ENCODE measurements at places on chromosomes 2 and 18.

DNA sequence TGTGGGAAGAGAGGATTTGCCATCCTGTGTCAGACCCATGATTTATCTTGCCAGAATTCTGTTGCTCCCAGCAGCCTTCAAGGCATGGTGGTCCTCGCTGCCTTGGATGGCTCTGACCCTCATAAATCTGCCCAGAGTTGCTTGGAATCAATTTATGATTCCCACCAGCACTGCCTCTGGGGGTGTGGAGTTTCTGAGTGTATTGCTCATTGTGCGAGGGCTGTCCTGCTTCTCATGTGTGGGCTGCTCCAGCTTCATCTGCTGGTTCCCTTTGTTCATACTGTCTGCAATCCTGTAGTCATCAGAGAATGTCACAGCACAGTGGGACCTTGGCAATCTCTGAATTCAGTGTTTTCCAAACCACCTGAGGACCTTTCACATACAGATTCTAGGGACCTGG, 139.8 kb downstream of the CLIP4 start:
- no peak for DNase-seq

GRCh38 chr18:79518028-79518682, 122.4 kb downstream of the NFATC1 start:
- DNase-seq = no peak

DNA sequence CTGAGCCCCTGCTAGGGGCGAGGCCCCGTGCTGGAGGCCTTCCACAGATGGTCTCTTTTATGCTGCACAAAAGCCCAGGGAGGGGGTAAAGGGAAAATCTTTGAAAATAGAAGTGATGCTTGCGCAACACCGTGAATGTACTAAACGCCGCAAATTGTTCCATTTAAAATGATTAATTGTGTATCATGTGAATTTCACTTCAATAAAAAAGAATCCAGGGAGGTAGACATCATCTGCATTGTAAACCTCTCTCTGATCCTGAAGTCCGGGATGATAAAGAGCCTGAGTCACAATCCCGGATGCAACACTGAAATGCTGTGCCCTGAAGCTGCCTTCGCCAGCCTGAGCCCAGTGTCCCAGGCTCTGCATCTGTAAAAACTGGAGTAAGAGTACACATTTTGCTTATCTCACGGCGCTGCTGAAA, 107.7 kb upstream of the PPP1CB start:
- DNase-seq = no peak

GRCh38 chr2:25692143-25692542, 18.8 kb upstream of the DTNB start:
- DNase-seq = peak; percentile 34

Measured in ELF-1 (cell line).